ENCODE measurements at places on chromosomes 1 and 21. TPM values are rescaled to one million over a fixed set of nuclear protein-coding genes. Genes with fewer than 3 reads are reported as not detected.

GRCh38 chr1:226730836-226731235, 8.2 kb downstream of the ITPKB start:
- DNase-seq: no peak

DNA sequence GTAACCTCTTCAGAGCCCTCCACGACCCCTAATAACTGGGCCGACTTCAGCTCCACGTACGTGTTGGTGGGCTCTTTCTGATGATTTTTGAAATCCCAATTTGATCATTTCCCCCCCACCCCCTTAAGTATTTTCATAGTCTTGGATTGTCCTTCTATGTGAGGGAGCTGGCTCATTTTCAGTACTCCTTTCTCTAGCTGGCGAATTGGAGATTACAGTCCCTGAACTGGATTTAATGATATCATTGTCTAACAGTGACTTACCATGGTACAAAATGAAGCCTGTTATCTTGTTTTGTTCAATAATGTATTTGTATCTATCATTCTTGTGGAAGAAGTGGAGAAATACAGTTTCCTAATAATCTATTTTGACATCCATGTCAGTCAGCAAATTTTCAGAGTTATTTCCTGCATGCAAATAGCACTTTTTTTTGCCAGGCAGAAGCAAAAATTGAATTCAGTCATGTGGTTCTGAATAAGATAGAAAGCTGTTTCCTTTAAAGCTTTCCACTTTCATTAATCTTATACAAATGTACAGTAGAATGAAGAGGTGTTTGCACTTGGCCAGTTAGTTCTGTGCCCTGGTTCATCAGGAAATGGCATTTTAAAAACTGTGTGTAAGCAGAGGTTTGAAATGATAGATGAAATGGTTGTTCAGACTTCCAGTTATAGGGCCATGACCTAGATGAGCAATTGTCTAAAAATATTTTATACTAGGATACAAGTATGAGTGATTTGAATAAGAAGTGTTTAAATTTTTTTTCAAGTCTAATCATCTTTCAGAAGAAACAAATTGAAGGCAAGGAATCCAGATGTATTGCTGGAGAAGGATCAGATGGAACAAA, 104.2 kb downstream of the ATP5PO start:
- no peak for DNase-seq

DNA sequence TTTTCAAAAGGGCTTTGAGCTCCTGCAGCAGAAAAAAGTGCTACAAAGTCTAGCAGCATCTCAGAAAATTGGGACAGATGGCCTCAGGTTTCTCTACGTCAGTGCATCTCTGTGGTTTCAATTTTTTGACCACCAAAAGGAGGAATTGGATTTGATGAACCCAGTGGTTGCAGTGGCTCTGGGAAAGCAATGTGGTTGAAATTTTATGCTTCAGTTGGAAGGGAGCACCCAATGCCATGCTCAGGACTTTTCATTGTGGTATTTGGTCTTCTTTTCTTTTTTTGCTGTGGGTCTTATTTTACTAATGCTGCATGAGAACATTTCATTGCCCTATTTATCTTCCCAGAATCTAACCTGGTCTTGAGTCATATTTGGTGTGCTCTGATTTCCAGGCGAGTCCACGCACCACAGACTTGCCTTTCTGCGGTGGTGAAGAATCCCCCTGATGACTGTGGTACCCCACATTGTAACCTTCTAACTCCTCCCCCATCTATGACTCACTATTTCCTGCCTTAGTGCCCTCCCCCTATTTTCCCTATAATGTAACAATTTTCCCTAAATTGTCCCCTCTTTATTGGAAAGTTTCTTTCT, 56.7 kb downstream of the S1PR1 start:
- DNase-seq: no peak

DNA sequence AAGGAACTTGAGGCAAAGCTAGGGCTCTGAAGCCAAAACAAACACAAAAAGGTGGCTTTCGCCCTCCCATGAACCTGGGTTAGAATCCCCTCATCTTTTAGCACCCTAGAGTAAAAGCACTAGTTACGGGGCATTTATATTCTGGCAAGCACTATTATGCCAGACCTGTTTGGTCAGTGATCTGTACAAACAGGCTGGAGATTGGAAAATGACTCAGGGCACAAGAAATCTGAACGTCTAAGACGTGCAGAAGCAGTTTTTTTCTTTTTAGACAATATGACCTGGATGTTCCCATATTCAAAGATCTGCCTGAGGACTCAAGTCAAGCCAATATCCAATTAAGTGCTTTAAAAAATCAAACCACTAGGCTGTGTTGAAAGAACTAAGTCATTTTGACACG, 3.0 kb downstream of the ZNF436 start:
- DNase-seq: no peak

DNA sequence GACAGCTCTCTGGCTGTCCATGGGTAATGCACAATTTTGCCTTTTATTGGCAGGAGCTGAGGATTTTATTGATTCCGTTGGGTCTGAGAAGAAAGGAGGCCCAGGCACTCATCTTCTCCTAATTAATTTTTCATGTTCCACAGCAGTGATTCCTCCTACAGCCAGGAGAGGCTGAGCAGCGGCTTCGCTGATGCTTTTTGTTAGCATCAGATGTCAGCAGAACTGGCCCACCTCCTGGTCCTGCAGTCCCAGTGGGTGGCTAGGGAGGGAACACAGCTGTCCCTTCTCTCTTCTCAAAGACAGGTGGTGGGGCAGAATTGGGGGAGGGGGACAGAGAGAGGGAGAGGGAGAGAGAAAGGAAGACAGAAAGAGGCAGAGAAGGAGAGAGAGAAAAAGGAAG, 5.7 kb downstream of the MT1HL1 start:
- no peak for DNase-seq

GRCh38 chr1:173482683-173483082, 5.5 kb downstream of the PRDX6 start:
- no peak for DNase-seq

DNA sequence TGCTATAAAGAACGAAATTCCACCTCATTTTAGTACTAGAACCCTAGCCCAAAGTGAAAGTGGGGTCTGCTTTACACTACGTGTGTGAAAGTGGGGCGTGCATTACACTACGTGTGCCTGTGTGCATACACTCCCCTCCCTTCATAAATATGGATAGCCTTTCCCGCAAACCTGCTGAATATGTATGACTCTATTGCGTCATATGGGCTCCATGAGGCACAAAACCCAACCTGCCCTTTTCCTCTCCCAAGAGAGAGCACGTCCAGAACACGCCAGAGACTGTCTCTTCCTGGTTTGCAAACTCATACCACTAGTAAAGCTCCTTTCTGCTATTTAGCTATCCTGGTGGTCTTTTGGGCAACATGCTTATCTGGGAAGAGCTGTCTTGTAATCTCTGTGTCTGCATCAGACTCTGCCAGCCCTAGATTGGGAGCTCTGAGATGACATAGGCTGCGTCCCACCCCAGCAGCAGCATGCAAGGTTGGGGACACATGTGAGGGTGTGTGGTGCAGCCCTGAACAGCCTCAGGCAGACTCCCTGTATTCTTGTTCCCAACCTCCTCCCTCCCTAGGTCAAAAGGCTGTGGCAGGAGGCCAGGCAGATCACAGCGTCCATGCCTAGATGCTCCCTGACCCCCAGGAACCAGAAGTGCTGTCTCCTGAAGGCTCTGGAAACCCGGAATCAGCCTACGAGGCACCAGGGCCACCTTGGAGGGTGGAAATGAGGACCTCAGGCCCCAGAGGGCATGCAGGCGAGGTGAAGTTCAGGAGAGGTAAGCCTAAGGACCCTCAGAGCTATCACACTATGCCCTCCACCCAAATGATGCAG, 12.3 kb upstream of the PADI1 start:
- DNase-seq: peak; percentile 32

- DNase-seq: no peak
These were observed 94.7 kb upstream of the SLC25A33 start for GRCh38 chr1:9444532-9444931.

DYNLT5 gene
- 1.9 TPM for total RNA-seq

EXTL1 gene
- not detected for total RNA-seq

PLA2G4A gene
- 18.4 TPM for total RNA-seq

CA14 gene
- not detected for total RNA-seq

KIF21B gene
- 2.9 TPM for total RNA-seq

NBPF11 gene
- total RNA-seq: 6.7 TPM

PTGER3 gene
- total RNA-seq: 23.1 TPM

S100A9 gene
- total RNA-seq: 158 TPM
